ENCODE measurements at places on chromosomes 2 and 18. TPM values are rescaled to one million over a fixed set of nuclear protein-coding genes. Genes with fewer than 3 reads are reported as not detected.

Gene BOLL
- 5.5 TPM for total RNA-seq

Gene ANO7
- total RNA-seq, result 6.5 TPM

Gene DNAJC5G
- not detected for total RNA-seq

Gene ASIC4
- total RNA-seq, result 0.96 TPM

Gene CCL20
- total RNA-seq, result 1.2 TPM

Gene AMER3
- total RNA-seq, result 1.2 TPM

Gene TACR1
- 8.2 TPM for total RNA-seq

Gene SLC16A14
- total RNA-seq, result 1.7 TPM

Gene LAMA1
- total RNA-seq, result 8.4 TPM

Gene SH2D6
- total RNA-seq, result 4.6 TPM

Gene TMEM17
- total RNA-seq, result 7.0 TPM

Gene SFT2D3
- 7.0 TPM for total RNA-seq

Gene ACTG2
- total RNA-seq, result 896 TPM

Gene ACMSD
- 3.1 TPM for total RNA-seq

Gene CXCR4
- total RNA-seq, result 7.5 TPM

Gene DNMT3A
- total RNA-seq, result 40.2 TPM

Gene ST3GAL5
- total RNA-seq, result 10.4 TPM

Gene ITSN2
- 43.6 TPM for total RNA-seq

Gene DYSF
- total RNA-seq, result 2.9 TPM

Gene TSPYL6
- 0.24 TPM for total RNA-seq

Gene APLF
- 13.5 TPM for total RNA-seq

Gene IL1F10
- total RNA-seq, result 0.72 TPM

Gene PTPRM
- total RNA-seq, result 49.1 TPM

Gene GREB1
- total RNA-seq, result 11.1 TPM

Gene C2orf66
- 0.48 TPM for total RNA-seq

Gene ASB18
- total RNA-seq, result 2.2 TPM

Gene ECEL1
- total RNA-seq, result 3.9 TPM

Gene ALLC
- total RNA-seq, result 0.48 TPM

Gene DUSP11
- total RNA-seq, result 41.4 TPM

Gene MZT2B
- 172 TPM for total RNA-seq

Gene TTN
- total RNA-seq, result 14.0 TPM

Gene PFN4
- total RNA-seq, result not detected

Gene RSAD2
- total RNA-seq, result 36.4 TPM

Gene EGR4
- total RNA-seq, result 1.4 TPM

Gene PPP3R1
- 28.6 TPM for total RNA-seq

Gene RIT2
- not detected for total RNA-seq

Data from umbilical cord (tissue), 2 donors.